CD4-positive, alpha-beta T cell treated with Interleukin-6 at 100 ng/mL for 8 hours (primary cell): ENCODE measurements at places on chromosomes 2 and 18.
A peak's percentile ranks its signal among the peaks of the same experiment; 100 is the strongest.

DNA sequence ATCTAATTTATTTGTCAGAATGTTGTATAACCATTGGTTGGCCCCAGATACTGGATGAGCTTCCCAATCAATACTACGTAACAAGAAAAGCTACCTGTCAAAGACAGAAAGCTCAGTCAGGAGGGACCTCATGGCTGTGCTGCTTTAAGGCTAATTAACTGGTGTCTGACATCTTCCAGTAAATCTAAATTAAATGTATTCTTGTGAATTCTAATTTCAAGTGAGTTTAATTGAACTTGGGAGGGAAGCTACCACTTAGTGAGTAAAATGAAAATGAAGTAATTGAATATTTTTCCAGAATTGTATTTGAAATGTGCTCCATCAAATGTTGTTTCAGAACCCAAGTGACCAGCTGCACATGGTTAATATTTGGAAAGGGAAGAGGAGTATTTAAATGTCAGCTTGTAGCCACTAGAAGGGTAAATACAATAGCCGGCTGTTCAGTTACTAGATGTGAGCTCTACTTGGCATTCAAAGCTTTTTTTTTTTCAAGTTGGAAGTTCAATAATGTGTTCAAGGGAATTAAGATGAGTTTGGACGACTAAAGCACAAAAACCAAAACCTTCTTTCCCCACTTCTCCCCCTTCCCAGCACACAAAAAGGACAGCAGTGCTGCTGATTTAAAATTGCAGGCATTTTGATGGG is 62.0 kb downstream of the GPR39 start:
- no peak for DNase-seq

DNA sequence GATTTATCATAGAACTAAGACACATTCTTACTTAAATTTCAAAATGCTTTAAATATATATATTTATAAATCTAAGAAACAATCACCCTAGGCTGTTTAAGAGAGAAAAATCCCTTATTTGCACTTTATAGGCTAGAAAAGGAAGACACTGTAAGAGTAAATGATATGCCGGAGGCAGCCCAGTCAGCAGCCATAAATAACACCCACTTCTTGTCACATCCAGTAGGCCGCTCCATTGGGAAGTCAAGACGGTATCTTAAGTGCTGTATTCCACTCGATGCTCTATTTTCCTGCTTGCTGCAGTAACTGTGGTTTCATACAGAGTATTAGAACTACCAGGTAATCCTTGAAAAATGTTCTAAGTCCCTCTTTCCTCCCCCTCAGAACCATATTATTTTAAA is 57.9 kb downstream of the ABCA12 start:
- DNase-seq, result no peak

- no peak for DNase-seq
Observed at GRCh38 chr2:111227716-111228141, 107.0 kb downstream of the BCL2L11 start.

GRCh38 chr2:75476761-75477160 is 84.0 kb downstream of the EVA1A start:
- DNase-seq, result no peak

- DNase-seq, result no peak
Observed at GRCh38 chr2:10103179-10103578, 19.4 kb upstream of the RRM2 start.

DNA sequence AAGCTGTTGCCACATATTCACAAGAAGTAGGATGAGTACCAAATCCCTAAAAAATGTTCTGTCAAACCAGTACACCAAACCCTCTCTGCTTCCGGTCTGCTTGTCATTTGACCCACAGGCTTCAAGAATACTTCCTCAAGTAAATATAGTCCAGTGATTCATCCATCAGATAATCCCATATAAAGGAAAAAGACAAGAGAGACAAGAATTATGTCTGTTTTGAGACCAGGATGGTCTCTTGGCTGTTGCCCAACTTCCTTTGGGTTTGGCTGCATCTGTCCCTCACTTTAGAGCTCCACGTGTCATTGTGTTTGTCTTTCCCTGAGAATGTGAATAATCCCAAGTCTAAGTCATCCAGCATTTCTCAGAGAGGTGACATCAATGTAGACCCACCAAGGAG is 91.5 kb upstream of the NRP2 start:
- no peak for DNase-seq

DNA sequence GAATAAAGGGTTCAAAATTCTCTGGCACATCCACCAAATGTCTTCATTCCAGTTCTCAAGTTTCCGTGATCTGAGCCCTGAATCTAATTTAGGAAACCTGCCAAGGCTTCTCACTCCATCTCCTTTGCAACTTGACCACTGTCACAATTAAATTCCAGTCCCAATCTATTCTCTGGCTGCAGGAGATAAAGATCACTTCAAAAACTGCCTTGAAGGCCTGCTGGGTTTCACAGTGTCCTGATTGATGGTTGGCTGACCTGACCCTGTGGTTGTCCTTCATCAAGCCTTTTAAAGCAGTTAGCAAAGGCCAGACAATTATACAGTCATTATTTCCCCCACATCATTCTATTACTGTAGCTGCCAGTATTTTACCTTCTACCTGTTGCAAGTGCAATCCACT is 60.3 kb upstream of the DNAJC10 start:
- DNase-seq, result no peak

- DNase-seq, result peak; percentile 11
Observed at GRCh38 chr2:172674034-172674967, 61.3 kb upstream of the RAPGEF4 start.

- DNase-seq, result peak; percentile 57
Observed at GRCh38 chr2:97699765-97700444, 13.5 kb upstream of the ZAP70 start.

- peak; percentile 61 for DNase-seq
Observed at GRCh38 chr2:100554798-100555407, 7.9 kb upstream of the PDCL3 start.

DNA sequence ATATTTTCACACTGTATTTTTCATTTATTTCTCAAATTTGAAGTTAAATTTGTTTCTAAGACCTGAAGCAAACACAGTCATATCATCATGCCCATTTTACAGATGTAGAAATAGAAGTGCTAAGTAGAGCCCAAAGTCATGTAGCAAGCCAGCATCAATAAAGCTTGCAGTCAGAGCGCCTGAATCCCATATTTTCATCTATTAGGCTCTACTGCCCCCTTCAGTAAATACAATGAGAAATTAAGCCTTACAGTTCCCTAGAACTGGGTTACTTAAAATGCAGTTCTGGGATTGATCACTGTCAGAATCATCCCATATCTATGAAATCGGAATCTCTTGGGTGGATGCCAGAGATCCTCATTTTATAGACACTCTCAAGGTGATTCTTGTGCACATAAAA is 419.9 kb downstream of the TGIF1 start:
- no peak for DNase-seq

- DNase-seq, result no peak
Observed at GRCh38 chr2:217186668-217187159, 326.9 kb upstream of the TNP1 start.

DNA sequence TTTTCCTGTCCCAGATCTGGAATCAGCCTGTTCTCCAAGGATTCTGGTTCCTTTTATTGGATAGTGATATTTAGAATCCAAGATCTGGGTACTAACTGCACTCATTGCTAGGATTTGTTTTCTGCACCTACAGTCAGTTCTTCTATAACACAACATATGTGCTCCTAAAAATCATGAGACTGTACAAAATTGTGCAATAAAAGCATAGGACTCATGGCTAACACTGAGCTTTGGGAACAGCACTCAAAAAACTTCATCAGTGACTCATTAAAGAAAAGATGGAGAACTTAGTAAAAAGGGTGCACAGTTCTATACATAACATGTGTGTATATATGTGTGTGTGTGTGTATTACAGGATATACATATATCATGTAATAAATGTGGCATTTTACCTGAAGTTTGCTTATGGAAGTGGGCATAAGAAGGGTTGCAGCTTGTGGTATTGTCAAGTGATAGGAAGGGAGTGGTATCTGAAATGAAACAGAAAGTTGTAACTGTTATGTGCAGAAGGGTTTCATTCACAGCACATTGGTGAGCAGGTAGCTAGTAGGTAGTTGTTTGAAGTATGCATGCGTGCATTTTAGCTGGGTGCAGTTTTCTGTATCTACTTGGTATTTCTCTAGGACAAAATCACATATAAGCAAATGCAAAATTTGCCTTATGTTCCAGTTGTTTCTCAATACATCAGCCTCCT is 5.9 kb upstream of the SCYGR2 start:
- no peak for DNase-seq

DNA sequence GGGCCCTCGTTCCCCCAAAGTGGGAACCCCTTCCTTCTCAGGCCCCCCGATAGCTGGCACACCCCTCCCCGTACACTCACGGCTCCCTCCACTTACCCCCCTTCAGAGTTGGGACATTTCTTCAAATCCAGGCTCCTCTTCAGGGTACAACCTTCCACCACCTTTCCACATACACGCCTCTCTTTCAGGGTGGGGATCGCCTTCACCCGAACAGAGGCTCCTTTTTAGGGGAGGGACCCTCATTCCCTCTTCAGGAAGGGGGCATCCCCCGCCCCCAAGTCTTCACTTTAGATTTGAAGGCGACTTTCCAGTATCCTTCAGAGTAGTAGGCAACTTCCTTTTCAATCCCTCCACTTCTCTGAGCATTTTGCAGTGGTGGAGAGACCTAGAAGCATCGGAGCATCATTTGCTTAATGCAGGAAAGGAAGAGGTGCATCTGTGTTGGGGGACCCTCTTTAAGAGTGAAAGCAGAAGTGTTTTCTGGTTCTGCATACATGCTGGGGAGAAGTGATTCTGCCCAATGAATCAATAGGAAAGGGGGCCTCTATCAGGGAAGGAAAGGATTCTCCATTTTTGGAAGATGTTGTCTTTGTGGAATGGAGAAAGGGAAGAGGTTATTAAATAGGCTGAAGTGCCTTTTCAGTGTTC is 845 bp downstream of the EML4 start:
- DNase-seq, result no peak

DNA sequence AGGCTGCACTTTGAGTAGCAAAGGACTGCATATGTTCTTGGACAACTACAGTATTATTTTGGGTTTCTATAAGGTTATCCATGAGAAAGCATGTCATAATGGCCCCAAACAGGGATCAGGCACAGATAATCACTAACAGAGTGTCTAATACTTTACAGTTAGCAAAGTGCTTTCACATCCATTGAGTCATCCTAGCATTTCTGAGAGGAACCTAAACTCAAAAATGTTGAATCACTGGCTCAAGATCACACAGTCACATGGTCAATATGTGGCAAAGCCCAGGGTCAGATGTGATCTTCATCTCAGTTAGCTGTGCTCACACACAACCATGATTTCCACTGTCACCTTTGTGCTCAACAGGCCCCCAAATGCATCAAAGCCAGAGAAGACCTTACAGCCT is 156.1 kb upstream of the VRK2 start:
- DNase-seq, result no peak

GRCh38 chr2:99863236-99863902 is 279.0 kb downstream of the AFF3 start:
- no peak for DNase-seq

DNA sequence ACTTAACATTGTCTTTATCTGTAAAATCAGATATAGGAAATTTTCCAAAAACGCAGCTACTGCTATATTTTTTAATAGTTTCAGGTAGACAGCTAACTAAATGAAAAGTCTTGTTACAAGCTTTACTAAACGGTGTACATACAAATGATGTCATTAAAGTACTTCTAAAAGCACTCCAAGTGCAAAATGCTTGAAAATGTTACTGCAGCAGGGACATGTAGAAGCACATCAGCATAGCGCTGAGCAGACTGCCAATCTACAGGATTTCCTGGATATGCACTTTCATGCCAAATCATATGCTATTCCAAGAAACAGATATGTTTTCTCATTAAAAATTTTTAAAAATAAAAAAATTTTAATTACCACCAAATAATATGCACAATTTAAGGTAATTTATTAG is 61.7 kb downstream of the SMAD2 start:
- DNase-seq, result no peak

- DNase-seq, result no peak
Observed at GRCh38 chr2:194674043-194674442, 983.0 kb upstream of the SLC39A10 start.

GRCh38 chr2:151111599-151112278 is 149.9 kb downstream of the RBM43 start:
- no peak for DNase-seq

DNA sequence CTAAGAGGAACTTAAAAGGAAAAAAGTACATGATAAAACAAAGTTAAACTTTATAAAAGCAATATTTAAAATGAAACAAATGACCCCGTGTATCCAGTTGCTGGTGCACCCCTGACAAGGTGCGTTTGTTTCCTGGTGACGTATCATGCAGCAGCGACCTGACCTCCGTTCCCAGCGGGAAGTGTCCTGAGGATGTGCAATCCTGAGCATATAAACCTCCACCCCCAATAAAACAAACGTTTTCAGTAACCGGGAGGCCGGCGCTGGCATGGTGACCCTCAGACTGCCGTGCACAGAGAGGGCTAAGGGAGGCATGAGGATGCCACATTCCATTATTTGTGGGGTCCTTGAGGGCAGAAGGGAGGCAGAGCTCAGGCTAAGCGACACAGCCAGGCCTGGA is 14.8 kb downstream of the SLC66A2 start:
- DNase-seq, result no peak

- no peak for DNase-seq
Observed at GRCh38 chr2:28979041-28979440, 2.1 kb upstream of the TOGARAM2 start.

DNA sequence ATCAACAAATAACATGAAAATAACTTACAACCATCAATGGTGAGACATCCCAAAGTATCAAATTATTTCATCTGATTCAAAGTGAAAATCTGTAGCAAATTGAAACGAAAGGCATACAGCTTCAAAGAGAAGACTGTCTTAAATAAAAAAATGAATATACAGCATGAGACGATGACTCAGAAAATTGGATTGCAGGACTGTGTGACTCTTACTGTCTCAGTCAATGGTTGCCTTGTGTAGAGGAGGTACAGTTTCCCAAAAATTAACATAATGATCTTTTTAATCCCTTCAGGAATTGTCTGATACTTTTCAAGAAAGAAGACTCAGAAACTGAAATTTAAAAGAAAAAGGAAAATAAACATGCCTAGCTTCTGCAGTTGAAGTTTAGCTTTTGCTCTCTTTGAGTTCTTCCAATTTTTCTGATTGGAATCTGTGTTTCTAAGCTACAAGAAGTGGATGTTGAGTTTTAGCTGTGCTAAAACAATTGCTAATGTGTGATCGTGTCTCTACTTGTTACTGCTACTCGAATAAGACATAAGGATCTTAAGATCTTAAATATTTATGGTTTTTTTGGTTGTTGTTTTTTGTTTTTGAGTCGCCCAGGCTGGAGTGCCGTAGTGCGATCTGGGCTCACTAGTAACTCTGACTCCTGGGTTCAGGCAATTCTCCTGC is 41.1 kb upstream of the EPB41L3 start:
- DNase-seq, result no peak

DNA sequence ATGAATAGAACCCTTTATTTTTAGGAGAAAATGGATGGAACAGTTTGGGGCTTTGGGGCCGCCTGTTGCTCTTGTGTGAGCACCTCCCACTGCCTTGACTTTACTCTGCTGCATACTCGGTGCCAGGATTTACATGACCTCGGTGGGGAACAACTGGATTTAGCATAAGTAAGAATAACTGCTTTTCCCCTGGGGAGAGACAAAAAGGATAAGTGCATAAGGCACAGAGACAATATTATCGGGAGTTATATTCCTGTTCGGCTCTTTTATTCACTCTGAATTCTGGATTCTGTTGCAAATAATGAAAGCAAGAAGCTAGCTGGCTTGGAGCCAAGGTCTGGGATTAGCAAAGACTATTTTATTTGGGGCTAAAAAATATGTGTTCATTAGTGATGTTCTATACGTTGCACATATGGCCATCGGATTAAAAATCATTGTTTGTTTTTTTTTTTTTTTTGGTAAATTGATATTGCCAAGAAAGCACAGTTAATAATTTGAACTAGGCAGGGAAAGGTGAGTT is 69.8 kb downstream of the CYBRD1 start:
- DNase-seq, result no peak
